ENCODE measurements at places on chromosomes 5 and 9.
A peak's percentile ranks its signal among the peaks of the same experiment; 100 is the strongest.

- DNase-seq, result no peak
Measured at GRCh38 chr5:6322163-6322713, 56.1 kb downstream of the MED10 start.

DNA sequence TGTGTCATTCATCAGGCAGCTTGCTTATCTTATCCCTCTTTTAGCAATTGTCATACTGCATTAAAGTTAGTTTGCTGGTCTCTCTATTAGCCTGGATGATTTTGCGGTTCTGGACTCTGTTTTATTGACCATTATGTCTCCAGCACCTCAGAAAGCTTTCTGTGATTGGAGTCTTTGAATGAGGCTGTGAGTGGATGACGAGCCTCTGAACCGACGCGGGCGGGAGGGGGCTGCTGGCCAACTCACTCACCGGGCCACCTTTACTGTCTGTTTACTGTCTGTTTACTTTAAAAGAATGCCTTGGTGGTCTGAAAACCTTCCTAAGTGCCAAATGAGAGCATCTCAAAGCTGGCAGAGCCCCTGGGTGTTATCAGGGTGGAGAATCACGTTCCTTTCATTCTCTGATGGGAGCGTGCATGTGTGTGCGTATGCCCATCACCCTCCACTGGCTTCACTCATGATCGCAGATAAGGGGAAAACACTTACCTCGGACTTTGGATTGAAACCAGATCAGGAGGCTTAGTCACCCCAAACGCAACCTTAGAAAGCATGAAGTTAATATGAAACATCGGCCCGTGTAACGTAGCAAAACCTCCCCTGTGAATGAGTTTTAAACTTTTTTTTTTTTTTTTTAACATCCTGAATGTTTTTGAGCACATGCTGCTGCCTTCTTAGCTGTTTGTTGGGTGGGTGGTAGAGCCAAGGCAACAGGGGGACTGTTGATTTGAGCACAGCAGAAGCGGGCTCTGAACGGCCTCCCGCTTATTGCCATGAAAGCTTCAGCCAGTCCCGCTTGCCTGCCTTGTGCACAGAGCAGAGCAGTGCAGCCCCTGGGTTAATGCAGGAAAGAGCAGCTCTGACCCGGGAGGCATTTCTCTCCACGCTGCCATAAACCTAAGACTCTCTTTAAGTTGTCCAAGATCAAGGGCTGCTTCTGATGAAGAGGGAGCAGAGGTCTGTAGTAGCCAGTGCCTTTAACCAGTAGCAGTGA, 173.6 kb downstream of the GADD45G start:
- no peak for DNase-seq

DNA sequence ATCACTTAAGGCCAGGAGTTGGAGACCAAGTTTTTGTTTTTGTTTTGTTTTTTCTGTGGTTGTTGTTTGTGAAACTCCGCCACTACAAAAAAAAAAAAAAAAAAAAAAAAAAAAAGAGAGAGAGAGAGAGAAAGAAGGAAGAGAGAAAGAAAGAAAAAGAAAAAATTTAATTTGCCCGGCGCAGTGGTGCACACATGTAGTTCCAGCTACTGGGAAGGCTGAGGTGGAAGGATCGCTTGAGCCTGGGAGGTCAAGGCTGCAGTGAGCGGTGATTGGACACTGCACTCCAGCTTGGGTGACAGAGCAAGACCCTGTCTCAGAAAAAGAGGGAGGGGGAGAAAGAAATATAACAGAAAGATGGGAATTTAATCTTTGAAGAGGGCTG, 902 bp downstream of the THG1L start:
- DNase-seq, result no peak

DNA sequence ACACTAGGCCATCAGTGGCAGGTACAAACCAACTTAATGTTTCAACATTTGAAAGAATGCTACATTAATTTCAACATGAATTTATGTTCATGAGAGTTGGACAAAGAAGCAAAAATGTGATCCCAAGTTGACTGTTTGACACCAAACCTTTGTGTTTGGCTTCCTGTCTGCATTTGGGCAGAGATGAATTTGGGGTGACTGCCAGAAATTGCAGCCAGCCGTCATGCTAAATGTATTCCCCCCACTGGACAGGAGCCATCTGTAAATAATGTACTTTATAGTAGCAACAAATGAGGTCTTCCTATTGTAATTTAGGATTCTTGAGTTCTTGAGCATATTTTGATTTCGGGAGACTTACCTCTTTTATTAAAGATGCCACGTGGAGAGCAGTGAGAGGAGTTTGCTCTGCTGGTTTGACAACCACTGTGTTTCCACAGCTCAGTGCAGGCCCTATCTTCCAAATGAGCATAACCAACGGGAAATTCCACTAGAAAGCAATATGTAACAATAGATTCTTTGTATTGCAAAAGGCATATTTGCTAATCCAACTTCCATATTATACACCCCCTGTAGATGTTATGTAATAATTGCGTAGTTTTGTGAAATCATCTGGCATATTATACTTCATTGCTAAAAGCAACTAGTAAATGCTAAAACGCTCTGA, 27.6 kb downstream of the ALDH1A1 start:
- DNase-seq, result no peak

DNA sequence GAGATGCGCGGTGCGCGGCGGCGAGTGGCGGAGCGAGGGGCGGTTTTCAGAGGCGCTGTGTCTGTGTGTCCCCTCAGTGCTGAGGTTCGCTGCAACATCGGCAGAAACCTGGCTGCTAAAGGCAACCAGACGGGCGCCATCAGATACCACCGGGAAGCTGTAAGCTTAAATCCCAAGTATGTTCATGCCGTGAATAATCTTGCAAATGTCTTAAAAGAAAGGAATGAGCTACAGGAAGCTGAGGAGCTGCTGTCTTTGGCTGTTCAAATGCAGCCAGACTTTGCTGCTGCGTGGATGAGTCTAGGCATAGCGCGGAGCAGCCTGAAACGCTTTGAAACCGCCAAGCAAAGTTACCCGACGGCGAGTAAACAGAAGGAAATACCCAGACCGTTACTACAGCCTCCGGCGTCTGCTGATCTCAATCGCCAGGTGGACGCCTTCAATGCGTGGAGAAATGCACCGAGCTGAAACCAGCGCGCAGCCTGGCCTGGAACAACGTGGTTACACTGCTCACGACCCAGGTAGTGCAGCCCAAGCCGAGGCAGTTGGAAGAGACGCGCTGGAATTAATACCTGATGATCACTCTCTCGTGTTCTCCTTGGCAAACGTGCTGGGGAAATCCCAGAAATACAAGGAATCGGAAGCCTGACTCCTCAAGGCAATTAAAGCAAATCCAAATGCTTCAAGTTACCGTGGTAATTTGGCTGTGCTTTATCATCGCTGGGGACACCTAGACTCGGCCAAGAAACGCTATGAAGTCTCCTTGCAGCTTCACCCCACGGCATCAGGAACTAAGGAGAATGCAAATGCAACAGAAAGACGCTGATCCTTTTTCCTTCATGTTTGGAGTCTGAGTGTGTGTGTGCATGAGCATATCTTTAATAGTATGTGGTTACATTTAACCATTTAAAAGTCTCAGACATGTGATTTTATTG, 15.9 kb downstream of the OR2V1 start:
- DNase-seq, result no peak

DNA sequence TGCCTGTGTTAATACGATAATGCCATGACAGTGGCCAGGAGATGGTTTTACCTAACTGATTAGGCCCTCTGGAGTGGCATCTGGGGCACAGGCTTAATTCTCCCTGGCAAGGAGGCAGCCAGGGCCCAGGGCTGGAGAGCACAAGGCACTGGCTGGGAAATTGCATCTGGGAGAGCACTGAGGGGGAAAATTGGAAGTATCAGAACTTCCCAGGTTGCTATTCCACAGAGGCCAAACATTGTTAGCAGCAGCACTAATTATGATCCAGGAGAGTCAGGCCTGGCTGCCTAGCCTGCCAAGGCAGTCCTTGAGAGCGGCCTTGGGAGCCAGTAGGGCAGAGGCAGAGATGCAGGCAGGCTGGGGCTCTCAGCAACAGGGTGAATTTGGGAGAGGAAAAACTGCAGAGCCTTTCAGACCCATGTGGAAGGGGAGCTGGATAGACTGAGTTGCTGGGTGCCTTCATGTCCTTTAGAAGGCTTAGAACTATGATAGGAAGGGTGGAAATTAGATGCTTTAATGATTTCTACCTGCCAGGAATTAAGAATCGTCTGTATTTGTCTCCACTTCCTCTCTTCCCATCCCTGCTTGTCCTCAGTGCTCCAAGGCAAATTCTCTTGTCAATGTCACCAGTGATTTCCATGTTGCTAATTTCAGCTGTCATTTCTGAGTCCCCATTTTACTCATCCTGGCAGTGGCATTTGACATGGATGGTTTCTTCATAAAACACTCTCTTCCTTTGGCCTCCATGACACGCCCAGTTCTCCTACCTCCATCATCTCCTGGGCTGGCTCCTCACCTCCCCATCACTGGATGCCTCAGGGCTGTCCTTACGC, 56.1 kb upstream of the HSPA9 start:
- DNase-seq, result no peak

DNA sequence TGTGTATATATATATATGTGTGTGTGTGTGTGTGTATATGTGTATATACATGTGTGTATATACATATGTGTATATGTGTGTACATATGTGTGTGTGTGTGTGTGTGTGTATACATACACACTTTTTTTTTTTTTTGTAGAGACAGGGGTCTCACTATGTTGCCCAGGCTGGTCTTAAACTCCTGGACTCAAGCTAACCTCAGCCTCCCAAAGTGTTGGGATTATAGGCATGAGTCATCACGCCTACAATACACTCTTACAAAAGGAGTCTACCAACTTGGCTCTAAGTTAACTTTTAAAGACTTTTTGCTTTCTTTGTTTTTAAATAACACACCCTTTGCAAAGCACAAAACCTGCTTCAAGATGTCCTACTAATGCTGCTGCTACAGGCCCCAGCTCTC, 2.1 kb downstream of the C9orf78 start:
- DNase-seq, result no peak

DNA sequence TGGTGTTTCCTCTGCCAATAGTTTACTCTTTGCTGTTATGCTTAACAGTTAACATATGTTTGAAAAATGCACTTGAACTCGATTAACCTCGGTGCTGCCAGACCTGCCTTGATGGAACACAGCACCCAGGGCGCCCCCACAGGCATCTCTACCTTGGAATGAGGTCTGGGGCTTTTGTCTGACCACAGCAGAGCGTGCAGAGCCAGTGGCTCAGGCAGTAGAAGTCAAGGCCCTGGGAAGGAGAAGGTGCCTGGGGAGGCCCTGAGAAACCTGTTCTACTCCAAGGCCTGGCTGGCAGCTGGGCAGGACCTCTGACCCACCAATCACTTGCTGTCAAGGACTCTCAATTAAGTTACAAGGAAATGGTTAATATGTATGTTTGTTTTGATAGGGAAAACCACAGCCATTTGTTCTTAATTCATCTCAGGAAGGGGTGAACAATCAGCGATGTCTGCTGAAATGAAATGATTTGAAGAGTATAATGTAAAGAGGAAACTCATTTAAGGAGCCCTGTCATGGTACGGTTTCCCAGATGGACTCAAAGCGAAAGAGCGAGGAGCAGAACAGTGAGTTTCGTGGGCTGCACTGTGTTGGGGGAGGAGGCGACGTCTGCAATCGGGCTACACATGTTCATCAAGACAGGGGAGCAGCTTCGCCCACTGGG, 21.9 kb downstream of the MACROH2A1 start:
- DNase-seq, result no peak

DNA sequence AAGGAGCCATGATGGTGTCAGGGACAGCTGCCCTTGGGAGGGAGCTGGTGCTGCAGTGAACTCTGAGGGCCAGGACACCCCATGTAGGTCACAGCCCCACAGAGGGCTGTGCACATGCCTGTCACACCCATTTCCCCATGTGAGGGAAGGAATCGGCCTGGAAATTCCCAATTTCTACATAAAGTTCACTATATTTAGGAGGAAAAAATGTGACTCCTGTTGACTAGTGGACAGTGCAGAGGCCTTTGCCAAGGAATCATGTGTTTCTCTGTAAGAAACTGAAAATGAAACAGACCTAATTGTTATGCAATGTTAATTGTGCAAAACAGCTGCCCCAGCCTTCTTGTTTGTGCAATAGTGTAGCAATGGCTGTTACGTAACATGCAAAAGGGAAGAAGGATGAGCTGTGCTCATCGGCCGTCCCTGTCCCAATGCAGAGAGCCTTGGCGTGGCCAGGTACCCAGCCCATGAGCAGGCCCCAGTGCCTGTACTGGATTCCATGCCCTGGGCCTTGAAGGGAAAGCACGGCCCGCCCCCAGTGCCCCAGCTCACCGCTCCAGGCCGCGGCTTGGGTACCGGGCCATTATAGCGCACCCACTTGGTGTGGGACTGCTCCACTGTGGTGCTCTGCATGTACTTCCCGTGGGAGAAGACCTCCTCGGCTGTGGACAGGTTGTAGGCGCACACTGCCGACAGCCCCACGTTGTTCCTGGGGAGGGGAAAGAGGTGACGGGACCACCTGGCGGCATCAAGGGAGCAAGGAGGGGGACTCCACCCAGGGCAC, 70.0 kb downstream of the SECISBP2 start:
- no peak for DNase-seq

- peak; percentile 69 for DNase-seq
Measured at GRCh38 chr9:72365525-72366256, 683 bp upstream of the ZFAND5 start.

DNA sequence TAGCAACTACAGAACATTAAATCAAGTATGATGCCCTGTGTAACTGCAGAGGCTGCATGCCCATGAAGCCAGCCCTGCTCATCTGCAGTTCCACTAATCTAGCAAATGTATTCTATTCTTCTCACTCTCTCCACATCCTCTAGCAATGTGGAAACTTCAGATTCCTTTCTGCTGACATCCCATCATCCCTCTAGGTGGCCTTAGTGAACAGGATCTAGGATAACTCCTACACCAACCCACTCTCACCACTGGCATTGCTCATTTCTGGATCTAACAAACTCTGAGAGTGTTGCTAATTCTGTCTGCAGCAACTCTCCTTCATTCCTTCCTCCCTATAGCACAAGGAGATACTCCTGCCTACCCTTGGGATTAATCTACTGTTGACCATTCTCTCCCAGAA, 80.8 kb downstream of the FAM81B start:
- DNase-seq, result no peak

- DNase-seq, result no peak
Measured at GRCh38 chr5:131528682-131529081, 106.3 kb downstream of the RAPGEF6 start.

DNA sequence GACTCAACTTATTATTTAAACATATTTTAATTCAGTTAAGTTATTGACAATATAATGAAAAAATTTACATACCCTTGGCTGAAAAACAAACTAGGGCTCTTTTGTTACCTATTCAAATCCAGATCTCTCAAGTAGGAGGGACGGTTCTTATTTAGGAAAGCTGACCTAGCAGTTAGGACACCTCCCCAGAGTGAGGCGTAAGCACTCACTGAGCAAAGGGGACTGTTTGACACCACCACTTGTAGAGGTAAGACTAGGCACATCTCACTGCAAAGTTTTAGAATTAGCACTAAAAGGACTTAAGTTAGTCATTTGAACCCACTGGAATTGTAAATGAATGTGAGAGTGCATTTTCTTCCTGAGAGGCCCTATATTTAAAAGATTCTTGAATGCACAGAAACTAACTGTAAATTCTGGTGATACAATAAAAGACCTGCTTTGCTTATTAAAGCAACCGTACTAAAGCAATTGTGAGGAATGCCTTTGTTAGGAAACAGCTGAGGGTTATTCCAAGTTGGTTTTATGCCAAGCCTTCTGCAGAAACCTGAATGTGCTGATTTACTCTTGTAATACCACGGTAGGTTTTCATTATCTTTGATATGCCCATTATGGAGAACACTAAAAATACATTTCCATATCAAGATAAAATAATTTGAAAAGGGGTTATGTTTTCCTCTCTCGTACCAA, 16.2 kb downstream of the HACD4 start:
- no peak for DNase-seq

Data from CD4-positive, alpha-beta T cell treated with Interleukin-12 subunit alpha and Interleukin-12 subunit beta, for 1 hour (primary cell).